ENCODE measurements at places on chromosomes 3 and 15.

DNA sequence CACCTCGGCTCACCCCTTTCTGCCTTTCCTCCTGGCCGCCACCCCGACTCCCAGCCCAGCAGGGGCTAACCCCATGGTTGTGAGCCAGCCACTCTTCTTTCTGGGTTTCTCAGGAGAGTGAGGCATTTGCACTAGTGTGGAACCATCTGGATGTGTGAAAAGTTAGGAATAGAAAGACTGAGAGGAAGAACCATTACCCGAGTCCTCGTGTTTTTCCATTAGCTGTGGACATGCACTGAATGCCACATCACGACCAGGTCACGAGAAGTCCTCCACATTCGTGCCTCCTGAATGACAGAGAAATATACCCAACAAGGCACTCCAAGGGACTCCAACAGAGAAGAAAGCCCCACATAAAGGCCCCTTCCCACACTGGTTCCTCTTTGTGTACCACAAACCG, 18.0 kb upstream of the RAD18 start:
- DNase-seq = no peak

DNA sequence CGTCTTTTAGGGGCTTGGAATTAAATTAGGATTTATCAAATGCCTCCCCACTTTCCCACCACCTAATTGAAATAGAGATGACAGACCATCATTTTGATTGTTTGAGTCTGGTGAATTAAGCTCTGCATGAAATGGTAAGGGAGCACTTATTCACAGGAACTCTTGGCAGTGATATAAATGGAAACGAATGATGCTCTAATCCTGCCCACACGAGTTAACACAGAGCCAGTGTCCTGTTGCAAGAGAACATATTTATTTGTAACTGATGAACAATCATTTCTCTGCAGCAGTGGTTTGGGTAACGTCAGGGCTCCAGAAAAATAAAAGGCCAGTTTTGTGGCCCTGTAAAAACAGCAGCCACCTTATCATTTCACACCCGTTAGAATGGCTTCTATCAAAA, 163.3 kb downstream of the FEZF2 start:
- no peak for DNase-seq

GRCh38 chr3:41673650-41674049, 288.3 kb downstream of the ULK4 start:
- DNase-seq = no peak

- no peak for DNase-seq
Observed at GRCh38 chr3:167740961-167741587, 5.6 kb downstream of the SERPINI1 start.

DNA sequence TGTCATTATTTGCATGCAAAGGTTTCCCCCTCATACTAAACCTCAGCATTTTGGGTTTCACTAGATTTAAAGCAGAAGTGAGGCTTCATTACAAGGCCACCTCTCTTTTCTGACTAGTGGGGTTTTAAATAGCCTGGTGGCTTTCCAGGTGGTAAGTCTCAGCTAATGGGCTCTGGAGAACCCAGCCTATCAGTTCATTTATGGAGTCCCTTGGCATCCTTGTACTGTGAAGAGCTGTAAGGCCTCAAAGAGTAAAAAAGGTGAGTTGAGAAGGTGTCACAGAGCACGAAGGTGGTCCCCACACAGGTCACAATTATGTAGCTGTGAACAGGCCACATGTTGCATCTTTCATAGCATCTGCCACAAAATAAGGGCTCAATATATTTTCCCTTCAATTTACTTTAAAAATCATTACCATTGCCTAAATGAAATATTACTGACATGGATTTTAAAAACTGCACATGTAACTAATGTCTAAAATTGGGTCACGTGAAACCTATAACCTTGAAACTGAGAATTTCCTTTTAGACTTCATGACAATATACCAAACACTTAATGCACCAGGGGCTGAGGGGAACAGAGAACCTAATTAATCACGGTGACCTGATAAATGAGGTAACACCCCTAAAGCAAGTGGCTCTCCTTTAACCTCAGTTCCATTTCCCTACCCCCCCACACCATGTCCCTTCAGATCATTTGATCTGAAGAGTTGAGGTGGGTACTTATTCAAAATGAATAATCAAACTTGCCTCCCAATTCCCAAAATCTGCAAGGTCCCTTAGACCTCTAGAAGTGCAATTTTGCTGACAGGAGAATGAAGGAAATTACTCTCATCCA, 1.3 kb downstream of the NGLY1 start:
- DNase-seq = no peak

GRCh38 chr3:174959556-174960065, 100.5 kb downstream of the NAALADL2 start:
- no peak for DNase-seq

- no peak for DNase-seq
Observed at GRCh38 chr3:38610436-38610835, 39.1 kb downstream of the SCN5A start.

GRCh38 chr3:64173563-64173962, 51.7 kb downstream of the PRICKLE2 start:
- DNase-seq = no peak

- DNase-seq = peak; percentile 48
Observed at GRCh38 chr15:78049691-78050440, 27.6 kb downstream of the TBC1D2B start.

DNA sequence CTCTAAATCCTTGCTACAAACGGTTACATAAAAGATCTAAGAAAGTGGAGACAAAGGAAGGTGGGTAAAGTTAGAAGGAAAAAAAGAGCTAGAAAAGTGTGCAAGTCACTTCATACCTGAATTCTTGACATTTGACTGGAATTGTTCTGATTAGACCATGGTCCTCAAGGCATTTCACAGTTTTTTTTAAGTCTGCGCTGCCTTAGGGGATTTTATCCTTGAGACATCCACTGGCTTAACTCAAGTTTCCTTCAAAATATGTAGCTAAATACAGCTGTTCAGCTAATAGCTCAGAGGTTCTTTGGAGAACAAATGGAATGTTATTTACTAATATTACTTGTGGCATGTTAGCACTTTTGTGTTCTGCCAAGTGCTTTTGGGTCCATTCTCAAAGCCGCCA, 236.9 kb downstream of the TP63 start:
- DNase-seq = no peak

- DNase-seq = no peak
Observed at GRCh38 chr15:55564347-55565145, 23.6 kb downstream of the PYGO1 start.

Measured in stimulated activated CD4-positive, alpha-beta T cell treated with anti-CD3 and anti-CD28 coated beads, Interleukin-12 subunit alpha, Interleukin-12 subunit beta, amount 100 ng/mL, for 24 hours (primary cell).